ENCODE measurements at places on chromosomes 6 and 20.

DNA sequence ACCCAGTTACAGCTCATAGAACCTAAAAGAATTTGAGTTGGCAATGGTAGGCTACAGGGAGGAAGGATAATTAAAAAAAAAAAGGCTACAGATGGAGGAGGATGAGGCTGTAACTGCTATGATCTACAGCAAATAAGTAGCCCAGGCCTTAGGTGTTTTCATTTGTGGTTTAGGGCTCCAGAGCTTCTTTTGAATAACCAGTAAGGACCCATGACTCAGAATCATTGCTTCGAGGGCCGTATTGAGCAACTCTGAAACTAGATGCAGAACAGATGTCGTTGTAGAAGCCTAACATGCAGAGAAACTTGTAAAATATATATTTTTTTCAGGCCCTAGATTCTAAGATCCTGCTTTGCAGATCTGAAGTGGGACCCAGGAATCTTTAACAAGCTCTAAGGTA lies 19.0 kb upstream of the ASIP start:
- DNase-seq = peak; percentile 98

DNA sequence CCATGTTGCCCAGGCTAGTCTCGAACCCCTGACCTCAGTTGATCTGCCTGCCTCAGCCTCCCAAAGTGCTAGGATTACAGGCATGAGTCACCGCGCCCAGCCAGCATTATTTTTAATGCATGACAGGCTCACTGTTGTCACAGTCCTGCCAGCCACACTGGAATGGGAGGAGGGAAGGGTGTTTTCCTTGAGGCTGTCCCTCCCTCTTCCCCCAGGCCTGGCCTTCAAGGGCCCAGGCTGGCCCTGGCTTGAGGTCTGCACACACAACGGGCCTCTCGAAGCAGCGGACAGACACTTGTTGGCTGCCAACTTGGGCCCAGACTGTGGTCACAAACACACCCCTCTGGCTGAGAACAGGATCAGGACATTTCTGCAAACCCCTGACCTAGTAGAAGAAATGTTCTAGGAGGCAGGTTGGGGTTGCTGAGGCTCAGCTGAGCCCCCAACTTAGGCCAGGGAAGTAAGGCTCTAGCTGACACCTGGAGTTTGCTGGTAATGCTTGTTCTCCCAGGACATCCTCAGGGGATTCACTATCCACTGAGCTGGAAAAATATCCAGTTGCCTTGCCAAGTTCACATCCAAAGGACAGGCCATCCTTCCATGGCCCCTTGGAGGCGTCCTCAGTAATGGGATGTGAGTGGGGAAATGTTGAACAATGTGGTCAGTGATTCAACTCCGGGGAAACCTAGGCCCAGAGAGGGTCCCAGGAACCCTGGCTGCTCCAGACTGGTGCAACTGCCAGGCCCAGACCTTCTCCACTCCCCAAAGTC lies 9.9 kb downstream of the SNTA1 start:
- DNase-seq = no peak

- DNase-seq = no peak
Observed at GRCh38 chr6:54308289-54308985, at the start of gene TINAG. TINAG (plus strand) TSS chr6:54308441; CDS start chr6:54308551, 110 bp downstream.

GRCh38 chr6:33633462-33634158 lies 12.5 kb downstream of the ITPR3 start:
- DNase-seq = peak; percentile 28

- no peak for DNase-seq
Observed at GRCh38 chr20:14657266-14658005, 320.0 kb upstream of the FLRT3 start.

DNA sequence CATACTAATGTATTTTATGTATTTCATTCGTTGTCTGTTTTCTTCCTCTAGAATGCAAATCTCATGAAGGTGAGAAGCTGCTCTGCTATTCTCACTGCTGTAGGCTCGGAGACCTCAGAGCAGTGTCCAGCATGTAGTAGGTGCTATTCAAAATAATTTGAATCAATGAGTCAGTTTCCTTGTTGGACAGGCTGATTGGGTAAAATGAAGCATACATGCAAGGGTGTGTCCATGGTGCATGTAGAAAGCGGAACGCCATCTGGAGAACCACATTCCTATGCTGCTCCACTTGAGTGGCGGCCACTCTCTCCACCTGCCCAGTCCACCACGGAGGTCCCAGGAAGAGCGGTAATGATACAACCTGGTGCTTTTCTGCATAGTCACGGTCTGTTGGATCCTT lies 412.1 kb downstream of the QKI start:
- no peak for DNase-seq

Data from fibroblast of upper back skin (primary cell).